Anterior cingulate cortex (tissue), 58 donors: ENCODE measurements at places on chromosomes 1 and 21.

DNA sequence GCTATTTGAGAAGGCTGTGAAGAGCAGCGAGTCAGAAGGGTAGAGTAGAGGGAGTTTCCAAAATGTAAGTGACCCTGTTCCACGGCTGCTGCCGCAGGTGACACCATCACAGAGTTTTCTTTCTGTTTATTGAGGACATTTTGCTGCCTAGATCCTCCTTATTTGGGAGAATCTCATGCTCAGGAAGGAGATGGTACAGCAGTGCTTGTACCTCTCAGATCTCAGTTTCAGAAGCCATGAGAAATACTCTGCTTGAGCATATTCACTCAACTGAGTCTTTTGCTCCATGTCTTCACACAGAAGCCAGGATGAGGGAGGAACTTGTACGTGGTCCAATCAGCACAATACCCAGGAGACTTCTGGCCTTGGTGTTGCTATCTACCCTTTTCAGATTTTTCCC is 1.6 kb downstream of the LCE7A start:
- DNase-seq = no peak

GRCh38 chr1:88877382-88877825 is 14.0 kb downstream of the GTF2B start:
- no peak for DNase-seq

DNA sequence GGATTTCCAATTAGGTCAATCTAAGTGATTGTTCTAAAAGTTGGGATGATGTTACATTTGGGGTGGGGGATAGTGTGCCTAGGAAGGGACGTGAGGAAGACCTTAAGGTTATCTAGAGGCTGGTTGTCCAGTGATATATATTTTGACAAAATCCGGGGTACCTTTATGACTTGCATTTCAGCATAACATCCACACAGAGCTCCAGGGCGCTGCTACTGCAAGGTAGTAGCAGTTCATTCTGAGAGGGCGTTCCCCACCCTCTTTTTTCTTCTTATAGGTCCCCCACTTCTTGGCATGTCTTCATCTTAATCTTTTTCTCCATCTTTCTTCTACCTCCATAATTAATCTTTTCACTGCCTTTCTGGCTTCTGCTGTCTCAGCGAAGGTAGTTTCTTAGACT is 161.9 kb downstream of the CACNA1E start:
- DNase-seq = no peak

- no peak for DNase-seq
Observed at GRCh38 chr21:16137106-16137505, 407.3 kb downstream of the USP25 start.

- no peak for DNase-seq
Observed at GRCh38 chr1:20149601-20150325, 10.6 kb downstream of the PLA2G2F start.

DNA sequence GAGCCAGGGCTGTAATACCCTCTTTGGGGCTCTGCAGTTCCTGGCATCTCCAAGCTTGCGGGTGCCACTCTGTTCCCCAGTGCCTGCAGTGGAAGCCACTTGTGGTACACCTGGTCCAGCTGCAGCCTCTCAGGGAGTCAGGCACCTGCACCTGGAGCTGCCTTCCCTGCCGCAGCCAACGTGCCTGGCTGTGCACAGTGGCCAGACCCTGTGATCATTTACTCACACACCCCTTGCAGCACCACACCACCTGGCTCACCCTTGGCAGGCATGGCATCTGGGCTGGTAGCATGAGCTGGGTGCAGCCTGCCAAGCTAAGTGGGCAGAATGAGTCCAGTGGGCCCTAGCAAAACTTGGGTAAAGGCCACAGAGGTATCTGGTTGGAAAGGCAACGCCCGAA is 51.1 kb upstream of the NTPCR start:
- DNase-seq = no peak

GRCh38 chr1:19393046-19393445 is 80.9 kb downstream of the SLC66A1 start:
- no peak for DNase-seq

DNA sequence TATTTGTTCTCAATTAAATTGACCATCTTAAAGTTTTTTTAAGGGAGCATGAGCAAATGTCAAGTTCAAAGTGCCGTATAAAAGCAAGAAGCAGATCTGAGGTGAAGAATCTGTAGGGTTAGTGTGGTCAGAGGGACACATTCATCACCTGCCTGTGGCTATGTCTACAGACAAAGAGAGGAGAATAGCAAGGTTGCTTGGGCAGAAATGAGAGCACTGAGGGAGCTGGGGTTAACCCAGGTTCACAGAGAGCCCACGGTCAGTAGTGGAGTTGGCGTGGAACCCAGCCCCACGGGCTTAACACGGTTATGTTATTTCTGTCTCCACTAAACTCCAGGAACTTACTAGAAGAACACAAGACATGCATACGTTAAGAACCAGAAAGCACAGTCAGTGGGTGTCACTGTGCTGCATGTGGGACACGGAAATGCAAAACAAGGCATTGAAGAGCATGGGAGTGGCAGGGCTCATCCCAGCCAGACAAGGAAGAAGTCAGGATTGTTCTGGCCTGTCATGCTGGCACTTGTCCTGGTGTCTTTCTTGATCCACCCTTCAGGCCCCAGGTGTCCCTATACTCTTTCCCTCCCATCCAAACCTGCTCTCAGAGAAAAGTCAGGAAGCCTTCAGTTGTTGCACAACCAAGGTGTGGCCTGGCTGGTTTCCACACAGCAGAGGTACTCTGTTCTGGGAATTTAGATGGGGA is 95.5 kb upstream of the IVNS1ABP start:
- no peak for DNase-seq

DNA sequence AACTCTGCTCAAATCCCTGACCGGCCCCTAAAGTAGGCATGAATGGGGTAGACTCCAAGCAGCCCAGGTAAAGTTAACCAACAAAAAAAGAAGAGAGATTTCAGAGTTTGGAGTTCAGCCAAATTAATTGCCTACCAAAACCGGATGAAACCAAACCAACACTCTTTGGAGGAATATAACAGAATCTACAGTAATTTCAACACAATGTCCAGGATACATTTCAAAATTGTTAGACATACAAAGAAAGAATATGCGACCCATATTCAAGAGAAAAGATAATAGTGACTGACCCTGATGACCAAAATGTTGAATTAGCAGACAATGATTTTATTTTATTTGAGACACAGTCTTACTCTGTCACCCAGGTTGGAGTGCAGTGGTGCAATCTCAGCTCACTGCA is 12.6 kb downstream of the IL22RA1 start:
- DNase-seq = no peak

DNA sequence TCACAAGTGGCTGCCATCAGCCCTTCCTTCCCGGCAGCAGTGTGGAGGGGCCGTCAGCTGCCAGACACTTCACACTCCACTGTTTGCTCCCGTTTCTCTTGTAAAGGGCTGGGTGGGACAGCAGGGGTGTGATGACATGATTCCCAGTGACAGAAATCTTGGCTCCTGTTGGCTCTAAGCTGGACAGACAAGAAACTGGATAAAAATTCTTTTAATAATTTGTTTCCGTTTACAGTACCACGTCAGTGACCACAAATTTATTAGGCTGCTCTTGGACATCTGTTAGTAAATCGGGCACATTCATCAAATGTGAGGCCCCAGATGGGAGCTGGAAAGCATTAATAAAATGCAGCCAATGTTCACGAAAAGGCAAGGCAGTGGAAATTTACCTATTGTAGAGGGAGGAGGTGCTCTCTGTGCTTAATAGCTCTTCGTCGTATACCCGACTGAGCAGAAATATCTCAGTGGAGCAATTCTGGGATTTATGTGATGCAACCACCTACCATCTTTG is 353.7 kb upstream of the GREM2 start:
- DNase-seq = no peak

- no peak for DNase-seq
Observed at GRCh38 chr1:230145505-230145899, 78.5 kb downstream of the GALNT2 start.

DNA sequence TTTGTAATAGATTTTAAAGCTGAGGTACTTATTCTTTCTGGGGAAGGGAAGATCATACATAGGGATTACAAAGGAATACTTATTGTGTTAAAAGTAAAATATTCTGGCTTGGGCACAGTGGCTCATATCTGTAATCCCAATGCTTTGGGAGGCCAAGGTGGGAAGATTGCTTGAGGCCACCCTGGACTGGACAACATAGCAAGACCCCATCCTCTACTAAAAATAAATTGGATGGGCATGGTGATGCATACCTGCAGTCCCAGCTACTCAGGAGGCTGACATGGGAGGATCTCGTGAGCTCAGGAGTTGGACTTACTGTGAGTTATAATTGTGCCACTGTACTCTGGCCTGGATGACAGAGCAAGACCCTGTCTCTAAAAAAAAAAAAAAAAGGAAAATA is 27.6 kb downstream of the GABPB2 start:
- no peak for DNase-seq

GRCh38 chr1:29346576-29346975 is 110.3 kb downstream of the PTPRU start:
- no peak for DNase-seq

DNA sequence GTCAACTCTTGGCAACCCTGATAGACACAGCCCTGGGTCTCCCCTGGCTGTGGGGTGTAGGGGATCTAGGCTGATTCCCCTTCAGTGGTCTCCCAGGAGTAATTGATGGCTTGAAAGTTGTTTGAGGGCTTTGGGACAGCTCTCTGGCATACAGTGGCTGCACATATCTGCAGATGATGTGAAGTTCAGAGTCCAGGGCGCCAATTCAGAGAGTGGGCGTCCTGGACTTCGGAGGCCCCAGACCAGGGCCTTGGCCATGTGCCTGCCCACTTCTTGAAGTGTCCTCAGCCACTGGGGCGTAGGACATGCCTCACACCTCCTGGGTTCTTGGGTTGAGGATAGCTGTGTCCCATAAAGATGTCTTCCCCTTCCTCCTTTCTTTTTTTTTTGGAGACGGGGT is 2.6 kb downstream of the INAVA start:
- no peak for DNase-seq

- DNase-seq = no peak
Observed at GRCh38 chr21:17455451-17455850, 57.4 kb upstream of the CXADR start.

GRCh38 chr1:87084244-87084836 is 169.9 kb downstream of the HS2ST1 start:
- no peak for DNase-seq

DNA sequence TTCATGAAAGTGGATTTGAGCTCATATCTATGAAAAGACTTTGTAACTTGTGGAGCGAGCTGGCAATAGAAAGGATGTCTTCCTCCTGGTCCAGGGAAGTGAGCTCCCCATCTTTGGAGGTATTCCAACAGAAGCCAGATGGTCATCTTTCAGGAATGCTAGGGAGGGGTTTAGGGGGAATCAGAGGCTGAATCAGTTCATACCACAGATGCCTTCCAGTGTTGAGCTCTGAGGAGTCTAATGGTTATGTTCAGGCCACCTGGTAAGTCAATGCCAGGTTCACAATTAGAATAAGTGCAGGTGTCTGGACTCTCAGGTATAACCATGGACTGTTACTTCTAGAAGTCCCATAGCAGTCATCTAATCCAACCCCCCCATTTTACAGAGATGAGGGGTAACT is 119.1 kb downstream of the ACTL8 start:
- no peak for DNase-seq
